ENCODE measurements at places on chromosomes 5 and 9. TPM values are rescaled to one million over a fixed set of nuclear protein-coding genes. Genes with fewer than 3 reads are reported as not detected.

GRCh38 chr5:11683666-11684065, 220.6 kb downstream of the CTNND2 start:
- DNase-seq, result peak; percentile 29

GRCh38 chr5:28557114-28557513, 1518.7 kb upstream of the CDH9 start:
- no peak for DNase-seq

GRCh38 chr9:104988539-104988938, 60.6 kb upstream of the ABCA1 start:
- DNase-seq, result no peak

- DNase-seq, result peak; percentile 57
Measured at GRCh38 chr9:95167998-95168397, 149.5 kb downstream of the FANCC start.

DNA sequence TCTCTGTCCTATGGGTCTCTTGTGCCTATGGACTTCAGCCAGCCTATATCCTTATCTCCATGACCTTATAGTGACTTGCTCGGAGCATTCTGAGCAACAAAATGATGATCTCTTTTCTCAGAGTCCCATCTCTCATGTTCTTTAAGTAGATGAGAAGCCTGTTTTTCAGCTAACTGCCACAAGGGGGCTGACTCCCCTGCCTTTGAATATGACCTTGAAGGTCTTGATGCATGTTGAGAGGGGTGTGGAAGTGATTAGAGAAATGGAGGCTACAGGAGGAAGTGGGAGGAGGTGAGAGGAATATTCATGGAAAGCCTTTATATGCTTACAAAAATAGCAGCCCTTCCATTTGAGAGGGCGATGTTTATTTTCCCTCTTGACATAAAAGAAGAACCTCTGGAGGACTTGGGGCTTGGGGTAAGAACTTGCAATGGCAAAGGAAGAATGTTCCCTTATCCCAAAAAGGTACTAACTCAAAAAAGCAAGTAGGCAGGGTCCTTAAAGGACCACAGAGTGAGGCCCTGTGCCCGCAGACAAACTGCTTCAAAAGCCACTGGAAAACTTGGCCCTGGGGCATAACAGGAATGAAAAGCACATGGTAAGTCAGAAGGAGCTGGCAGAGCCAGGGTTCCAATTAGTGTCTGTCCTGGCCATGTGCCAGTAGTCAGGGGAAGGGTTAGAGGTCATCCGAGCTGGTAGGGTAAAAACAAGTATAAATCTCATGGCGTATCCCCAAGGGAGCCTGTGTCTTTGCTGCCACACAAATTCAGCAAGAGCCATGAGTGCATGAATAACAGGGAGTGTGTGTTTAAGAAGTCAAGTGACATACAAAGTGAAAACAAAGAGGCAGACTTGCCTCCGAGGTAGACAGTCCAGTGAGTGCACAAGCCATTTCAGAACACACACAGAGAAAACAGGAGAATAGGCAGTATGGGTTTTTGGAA, 39.1 kb downstream of the FGD3 start:
- no peak for DNase-seq

DNA sequence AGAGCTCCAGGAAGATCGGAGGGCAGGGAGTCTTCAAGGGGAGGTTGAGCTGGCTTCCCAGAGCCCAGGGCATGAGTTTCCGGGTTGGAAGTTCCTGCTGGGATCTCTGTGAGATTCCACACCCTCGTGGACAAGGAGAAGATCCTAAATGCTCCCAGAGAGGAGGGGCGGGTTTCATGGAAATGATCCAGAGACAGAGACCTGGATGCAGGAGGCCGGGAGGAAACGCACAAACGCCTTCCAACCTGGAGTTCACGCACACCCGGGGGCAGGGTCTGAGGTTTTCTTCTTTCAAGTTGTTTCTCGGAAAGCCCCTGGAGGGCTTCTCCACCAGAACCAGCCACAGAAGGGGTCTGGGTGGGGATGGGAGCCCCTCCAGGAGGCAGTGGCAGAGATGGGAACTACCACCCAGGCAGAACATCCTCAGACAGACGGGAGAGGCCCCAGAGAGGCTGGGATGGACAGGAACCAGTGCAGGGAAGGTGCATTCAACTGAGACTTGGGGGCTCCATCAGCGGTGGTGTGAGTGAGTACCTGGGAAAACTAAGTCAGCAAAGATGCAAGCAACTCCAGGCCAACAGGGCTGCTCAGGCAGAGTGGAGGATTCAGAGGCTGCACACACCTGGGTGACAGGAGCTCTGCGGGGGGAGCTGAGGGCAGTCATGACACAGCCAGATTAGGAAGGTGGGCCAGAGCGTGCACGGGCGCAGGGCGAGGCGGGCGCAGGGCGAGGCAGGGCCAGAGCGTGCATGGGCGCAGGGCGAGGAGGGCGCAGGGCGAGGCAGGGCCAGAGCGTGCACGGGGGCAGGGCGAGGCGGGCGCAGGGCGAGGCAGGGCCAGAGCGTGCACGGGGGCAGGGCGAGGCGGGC, 52.1 kb upstream of the EXOC3 start:
- DNase-seq, result peak; percentile 59

GRCh38 chr9:7982907-7983306, 183.3 kb upstream of the DMAC1 start:
- no peak for DNase-seq

- peak; percentile 90 for DNase-seq
Measured at GRCh38 chr9:107638521-107639310, 149.1 kb upstream of the KLF4 start.

DNA sequence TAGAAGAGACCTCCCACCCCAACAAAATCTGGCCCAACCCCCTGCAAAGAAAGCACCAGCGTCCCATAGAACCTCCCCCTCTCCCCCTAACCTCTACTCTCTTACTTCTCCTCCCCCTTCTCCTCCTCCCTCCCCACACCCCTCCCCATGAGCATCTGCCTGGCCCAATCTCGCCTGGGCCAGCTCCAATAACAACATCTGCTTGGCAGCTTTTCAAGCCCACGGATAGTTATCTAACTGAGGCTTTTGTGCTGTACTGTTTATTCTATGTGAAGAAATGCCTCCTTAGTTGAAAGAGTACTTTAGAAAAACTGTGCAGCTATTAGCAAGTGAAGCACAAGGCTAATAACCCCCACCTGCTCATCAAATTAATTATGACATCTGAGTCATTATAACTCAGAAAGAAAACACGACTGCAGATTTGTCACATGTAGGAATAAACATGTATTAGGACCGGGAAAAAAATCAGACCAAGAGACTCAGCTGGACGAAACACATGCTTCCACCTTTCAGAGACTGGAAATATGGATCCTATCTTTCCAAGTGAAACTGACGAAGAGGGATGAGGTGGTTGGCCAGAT, 42.8 kb downstream of the NFIB start:
- DNase-seq, result peak; percentile 28

- DNase-seq, result no peak
Measured at GRCh38 chr5:171496456-171496855, 77.0 kb downstream of the FGF18 start.

GRCh38 chr5:81924442-81924841, 47.4 kb upstream of the ATG10 start:
- DNase-seq, result no peak

DNA sequence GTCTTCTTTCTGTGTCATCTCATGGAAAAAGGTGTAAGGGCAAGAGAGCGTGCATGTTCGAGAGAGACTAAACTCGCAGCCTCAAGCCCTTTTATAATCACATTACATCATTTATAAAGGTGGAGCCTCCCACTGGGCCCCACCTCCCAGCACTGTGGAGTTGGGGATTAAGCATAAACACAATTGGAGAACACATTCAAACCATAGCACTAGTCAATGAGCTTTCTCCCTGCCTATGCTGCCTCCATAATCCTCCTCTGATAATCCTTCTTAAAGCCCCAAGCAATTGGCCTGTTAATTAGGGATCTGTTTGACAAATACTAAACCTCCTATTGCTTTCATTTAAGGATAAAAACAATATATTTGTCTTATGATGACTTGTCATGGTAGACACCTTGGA, 99.6 kb downstream of the NMUR2 start:
- DNase-seq, result no peak

DNA sequence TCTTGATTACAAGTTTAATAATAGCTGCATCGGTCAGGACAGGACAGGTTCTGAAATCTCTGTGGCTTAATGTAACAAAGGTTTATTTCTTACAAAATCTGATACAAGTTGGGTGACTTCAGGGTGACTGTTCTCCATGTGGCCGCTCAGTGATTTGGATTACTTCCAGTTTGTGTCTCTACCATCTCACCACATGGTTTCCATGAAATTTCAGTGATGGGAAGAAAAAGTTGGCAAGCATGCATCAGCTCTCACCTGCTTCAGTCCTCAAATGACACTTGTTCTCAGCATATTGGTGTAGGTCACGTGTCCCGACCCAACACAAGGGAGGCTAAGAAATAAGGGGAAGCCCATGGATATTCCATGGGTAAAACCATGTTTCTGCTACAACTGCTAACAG, 7.8 kb upstream of the TMEM268 start:
- no peak for DNase-seq

DNA sequence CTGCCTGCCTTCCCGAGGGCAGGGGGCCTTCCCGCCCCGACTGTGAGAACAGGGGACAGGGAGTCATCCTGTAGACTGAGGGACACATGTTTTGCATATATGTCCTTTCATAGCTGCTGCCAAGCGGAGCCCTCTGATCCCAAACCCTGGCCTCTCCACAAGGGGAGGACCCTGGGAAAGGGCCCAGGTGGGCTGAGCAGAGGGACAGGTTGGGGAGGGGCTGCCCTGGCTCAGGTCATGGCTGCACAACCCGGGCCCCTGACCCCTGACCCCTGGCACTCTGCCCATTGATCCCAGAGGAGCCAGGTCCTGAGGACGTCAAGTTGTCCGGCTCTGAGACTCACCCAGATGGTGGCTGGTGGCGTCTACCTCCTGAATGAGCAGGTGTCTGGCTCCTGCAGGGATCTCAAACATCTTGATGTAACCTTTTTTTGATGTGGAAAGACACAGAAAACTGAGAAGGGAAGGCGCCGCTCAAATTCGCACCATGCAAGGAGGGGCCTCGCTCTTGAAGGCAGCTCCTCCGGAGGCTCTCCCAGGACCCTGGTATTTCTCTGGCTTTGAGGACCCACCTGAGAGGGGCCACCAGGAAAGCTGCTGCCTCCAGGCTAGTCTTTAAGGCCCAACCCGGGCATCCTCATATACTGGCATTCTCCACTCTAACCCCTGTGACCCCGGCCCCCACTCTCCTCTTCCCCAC, 71.9 kb downstream of the ZNF354C start:
- peak; percentile 6 for DNase-seq

GRCh38 chr9:99870126-99870525, 36.3 kb upstream of the STX17 start:
- DNase-seq, result no peak

DNA sequence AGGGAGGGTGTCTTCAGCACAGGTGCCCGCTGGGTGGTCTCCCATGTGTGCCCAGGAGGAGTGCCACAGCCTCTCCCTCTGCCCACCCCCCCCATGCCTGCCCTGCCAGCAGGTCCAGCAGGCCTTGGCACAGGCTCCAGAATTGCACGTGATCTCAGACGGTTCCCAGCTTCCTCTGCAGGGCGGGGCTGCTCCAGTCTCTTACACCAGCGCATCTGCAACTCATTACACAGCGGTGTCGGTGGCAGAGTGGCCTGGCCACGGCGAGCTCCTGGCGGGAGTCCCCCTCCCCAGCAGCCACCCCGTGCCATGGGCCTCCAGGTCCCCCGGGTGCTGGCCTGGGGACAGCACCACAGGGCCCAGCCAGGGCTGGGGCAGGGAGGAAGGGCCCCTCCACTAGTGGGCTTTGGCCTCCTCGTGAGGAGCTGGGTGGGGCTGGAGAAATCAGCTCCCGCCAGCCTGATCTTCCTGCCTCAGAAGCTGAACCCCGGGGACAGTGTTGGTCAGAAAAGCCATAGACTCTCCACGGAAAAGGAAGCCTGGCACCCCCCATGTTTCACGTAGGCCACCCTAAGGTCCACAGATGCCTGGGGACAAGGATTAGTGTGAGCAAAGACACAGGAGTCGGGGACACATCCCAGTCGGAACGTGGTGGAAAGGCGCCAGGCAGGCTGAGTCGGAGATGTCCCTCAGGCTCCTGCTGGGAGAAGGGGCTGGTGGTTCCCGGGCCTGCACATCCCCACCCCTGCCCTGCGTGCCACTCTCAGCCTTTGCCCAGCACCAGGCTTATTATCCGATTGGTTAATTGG, 40.2 kb downstream of the RXRA start:
- peak; percentile 91 for DNase-seq

DNA sequence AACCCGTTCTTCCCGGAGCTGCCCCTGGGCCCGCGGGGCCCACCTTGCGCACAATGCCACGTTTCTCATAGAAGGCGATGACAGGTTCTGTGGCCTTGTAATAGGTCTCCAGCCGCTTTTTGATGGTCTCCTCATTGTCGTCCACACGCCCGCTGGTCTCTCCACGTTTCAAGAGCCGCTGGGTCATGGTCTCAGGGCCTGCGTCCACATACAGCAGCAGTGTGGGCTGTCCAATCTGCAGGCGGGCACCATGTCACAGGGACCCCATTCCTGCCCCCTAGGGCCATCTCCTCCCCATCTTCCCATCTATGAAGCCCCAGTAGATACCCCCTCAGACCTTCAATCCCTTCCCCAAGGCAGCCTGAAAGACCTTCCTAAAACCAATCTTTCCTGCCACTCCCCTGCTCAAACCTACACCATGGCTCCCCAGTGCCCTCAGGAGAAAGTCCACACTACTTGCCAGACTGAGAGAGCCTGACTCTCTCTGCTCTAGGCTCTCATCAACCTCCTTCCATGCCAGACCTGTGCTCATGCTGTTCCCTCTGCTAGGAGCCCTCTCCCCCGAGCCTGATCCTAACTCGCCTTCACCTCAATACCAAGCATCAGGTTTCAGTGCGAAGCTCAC, 9.1 kb downstream of the AK1 start:
- DNase-seq, result no peak

DNA sequence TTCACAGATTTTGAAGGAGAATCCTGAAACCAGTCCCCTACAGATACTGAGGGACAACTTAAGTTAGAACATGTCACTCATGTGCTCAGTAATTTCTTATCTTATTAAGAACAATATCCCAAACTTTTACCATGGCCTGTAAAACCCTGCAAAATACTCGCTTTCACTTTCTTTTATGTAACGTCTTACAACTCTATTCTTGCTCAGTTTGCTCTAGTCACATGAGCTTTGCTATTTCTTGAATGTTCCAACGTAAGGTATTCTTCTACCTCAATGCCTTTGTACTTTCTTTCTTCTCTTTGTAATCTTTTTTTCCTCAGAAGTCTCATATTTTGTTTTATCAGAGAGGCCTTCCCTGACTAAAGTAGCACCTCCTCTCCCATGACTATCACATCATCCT, 14.1 kb downstream of the TMEM38B start:
- no peak for DNase-seq

GRCh38 chr9:129289883-129290282, 111.8 kb upstream of the IER5L start:
- no peak for DNase-seq

GRCh38 chr9:121985792-121986494, 107.2 kb downstream of the TTLL11 start:
- no peak for DNase-seq

PLCXD3 gene
- 0.84 TPM for total RNA-seq

GEMIN5 gene
- 7.7 TPM for total RNA-seq

KLHL3 gene
- 5.8 TPM for total RNA-seq

ZNF618 gene
- total RNA-seq, result 3.3 TPM

OTULINL gene
- 63.1 TPM for total RNA-seq

QRFP gene
- total RNA-seq, result not detected

PRLR gene
- 28.6 TPM for total RNA-seq

IL13 gene
- total RNA-seq, result not detected

PRRX2 gene
- 0.52 TPM for total RNA-seq

ITGA2 gene
- total RNA-seq, result 17.6 TPM

RNF183 gene
- total RNA-seq, result 1.3 TPM

STK32A gene
- 0.64 TPM for total RNA-seq

FUT7 gene
- total RNA-seq, result not detected

C7 gene
- total RNA-seq, result 18.4 TPM

POLR3G gene
- total RNA-seq, result 1.4 TPM

NTNG2 gene
- 1.1 TPM for total RNA-seq

EGR1 gene
- total RNA-seq, result 29.8 TPM
